ENCODE measurements at places on chromosomes 4 and X.

GRCh38 chrX:25083661-25084060 lies 67.9 kb upstream of the ARX start:
- no peak for DNase-seq

DNA sequence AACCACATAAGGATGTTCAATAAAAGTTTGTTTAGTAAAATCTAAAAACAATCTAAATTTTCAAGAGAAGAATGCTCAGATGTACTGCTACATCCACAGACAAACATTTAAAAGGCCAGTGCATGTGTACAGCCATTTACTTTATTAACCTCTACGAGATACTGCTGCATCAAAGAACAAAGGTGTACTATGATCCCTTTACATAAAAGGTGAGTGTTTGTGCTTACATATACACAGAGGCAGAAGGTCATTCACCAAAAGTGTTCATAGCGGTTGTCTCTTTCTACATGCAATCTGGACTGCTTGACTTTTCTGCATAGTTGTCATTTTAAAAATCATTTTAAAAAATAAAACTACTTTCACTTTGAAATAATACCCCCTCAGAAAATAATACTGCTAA lies 81.7 kb downstream of the AFAP1 start:
- DNase-seq = no peak

GRCh38 chr4:5238173-5238572 lies 186.9 kb downstream of the STK32B start:
- DNase-seq = no peak

- no peak for DNase-seq
Observed at GRCh38 chrX:103446665-103447302, 70.4 kb downstream of the BEX3 start.

- DNase-seq = no peak
Observed at GRCh38 chr4:86759298-86759697, 89.9 kb downstream of the SLC10A6 start.

GRCh38 chr4:22745234-22745633 lies 52.5 kb downstream of the GBA3 start:
- no peak for DNase-seq

GRCh38 chr4:3466691-3467600 lies 3.8 kb downstream of the DOK7 start:
- no peak for DNase-seq

DNA sequence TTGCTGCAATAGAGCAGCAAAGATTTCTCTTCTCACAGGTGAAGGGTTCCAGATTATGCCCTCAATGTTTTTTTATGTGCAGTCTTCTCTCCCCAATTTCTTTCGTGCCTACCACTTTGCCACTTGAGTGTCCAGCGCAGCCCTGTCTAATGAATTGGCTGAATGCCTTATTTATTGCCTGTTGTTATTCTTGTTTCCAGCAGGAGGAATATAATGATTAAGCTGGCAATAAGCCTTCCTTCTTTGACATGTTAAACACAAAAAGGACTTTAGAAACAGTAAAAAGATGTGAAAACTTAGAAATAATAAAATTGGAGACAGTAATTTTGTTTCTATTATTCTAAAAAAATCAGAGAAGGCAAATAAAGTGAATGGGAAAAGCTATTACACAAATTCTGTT lies 34.6 kb upstream of the FRAS1 start:
- no peak for DNase-seq

- no peak for DNase-seq
Observed at GRCh38 chr4:164949448-164950143, 27.9 kb downstream of the TRIM61 start.

GRCh38 chr4:81498046-81498445 lies 26.3 kb upstream of the RASGEF1B start:
- no peak for DNase-seq

GRCh38 chrX:114959729-114960128 lies 57.7 kb downstream of the IL13RA2 start:
- DNase-seq = no peak

DNA sequence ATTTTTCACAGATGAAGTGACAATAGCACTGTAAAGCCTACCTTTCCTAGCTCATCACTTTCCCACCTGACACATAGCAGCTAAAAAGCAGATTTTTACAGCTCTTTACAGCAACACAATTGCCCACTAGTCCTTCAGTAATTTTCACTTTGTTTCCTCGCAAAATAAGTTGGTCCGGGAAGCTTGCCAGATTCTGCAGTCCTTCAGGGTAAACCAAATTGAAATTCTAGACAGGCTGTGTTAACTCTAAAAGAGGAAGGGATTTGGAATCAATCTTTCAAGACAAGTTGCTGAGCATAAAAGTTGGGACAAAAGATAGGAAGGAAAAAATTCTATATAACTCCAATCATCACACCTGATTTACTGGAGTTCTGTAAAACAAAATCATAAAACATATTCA lies 8.7 kb downstream of the C1QTNF7 start:
- no peak for DNase-seq

DNA sequence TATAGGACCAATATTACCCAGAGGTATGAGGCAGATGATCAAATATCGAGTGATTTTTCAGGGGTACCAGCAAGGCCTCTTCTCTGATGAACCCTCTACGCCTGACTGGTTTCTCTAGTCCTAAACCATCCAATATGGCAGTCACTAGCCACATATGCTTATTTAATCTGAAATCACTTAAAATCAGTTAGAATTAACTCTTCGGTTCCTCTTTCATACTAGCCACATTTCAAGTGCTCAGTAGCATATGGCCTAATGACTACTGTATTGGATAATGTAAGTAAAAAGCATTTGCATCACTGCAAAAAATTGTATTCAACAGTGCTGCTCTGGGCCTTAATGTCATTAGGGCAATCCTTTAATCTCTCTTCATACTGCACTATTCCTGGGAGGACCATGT lies 4.4 kb upstream of the APBB2 start:
- DNase-seq = no peak

DNA sequence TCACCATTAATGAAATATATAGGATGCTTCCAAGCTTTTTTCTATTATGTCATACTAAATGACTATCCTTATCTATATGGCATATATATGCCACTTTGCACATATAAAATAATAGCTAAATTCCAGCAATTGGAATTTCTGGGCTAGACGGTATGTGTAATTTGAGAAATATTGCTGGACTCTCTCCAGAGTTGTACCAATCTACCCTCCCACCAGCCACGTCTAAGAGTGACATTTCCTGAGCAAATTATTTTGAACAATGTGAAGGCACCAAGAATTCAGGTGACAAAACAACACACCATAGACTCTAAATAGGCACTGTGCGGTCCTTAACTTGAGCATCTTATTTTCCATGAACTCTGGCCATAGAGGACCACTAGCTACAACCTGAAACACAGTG lies 62.3 kb downstream of the RFC1 start:
- DNase-seq = no peak

- peak; percentile 60 for DNase-seq
Observed at GRCh38 chrX:129769467-129770154, 10.1 kb upstream of the SASH3 start.

Measured in stimulated activated CD4-positive, alpha-beta T cell treated with anti-CD3 and anti-CD28 coated beads, Interleukin-1b, Interleukin-23, amount 100 ng/mL, for 1 hour (primary cell).